ENCODE measurements at places on chromosomes 13 and 19.

DNA sequence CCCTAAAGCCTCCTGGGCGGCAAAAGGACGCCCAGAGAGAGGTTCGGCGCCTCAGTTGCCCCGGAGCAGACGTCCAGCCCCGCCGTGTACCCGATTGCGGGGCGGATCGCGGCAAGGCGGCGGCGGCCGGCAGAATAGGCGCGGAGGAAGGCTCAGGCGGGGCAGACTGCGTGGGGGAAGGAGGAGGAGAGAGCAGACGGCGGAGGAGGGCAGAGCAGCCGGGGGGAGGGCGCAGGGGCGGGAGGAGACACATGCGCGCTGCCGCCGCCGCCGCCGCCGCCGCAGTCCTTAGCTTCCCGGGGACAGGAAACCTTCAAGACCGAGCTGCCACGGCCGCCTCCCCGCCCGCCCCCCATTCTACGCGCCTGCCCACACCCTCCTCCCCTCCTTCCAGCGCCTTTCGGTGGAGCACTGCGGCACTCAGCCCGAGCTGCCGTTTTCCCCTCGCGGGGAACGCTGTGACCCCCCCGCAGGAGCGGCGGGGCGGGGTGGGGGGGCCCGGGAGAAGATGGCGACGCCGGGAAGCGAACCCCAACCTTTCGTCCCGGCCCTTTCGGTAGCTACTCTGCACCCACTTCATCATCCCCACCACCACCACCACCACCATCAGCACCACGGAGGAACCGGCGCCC is at the start of gene LRCH1:
Gene LRCH1, plus strand, starts transcription at position 282 of the 632 bp plus-strand sequence. Its CDS starts 227 bp downstream, at position 509.
- peak; percentile 64 for DNase-seq

- DNase-seq = no peak
Observed at GRCh38 chr13:97179501-97179900, 42.6 kb upstream of the MBNL2 start.

GRCh38 chr13:96041326-96042110 is 11.7 kb downstream of the UGGT2 start:
- DNase-seq = no peak

DNA sequence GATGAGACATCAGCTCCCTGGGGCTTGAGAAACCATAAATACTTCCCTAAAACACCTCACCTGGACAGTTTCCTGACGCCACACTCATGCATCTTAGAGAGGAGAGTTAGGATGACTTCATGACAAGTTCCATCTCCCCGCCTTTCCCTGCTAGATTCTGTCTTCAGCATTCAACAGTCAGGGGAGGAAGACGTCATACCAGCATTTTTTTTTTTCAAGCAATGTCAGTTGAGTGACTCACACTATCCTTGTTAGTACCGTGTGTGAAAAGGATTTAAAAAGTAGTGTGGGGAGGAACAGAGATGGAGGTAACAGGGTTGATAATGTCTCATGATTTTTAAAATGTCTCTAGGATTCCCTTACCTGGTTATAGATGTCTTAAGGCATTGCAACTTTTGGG is at the start of gene OR7D2:
Gene OR7D2, plus strand, starts transcription at position 79 of the 400 bp plus-strand sequence. CDS start 6,803 bp downstream, outside the sequence.
- no peak for DNase-seq

DNA sequence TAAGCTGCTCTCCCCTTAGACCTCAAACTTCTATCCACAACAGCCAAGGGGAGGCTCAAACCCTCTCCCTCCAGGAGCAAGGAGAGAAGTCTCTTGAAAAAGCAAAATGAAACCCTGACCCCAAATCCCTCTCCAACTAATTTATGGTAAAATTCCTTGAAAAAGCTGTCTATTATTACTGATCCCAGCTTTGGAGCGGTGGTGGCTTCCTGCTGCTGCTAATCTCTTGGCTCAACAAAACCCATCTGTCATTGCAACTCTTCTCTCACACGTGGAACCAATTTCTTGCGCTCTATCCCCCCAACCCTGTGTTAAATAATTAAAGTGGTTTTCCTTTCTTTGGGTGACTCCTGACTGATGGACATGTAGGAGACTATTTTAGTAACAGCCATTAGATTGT is 64.1 kb upstream of the OXGR1 start:
- no peak for DNase-seq

GRCh38 chr19:18297308-18297707 is 15.9 kb upstream of the JUND start:
- DNase-seq = no peak

- no peak for DNase-seq
Observed at GRCh38 chr19:39171479-39172465, 25.0 kb upstream of the NCCRP1 start.

- DNase-seq = no peak
Observed at GRCh38 chr19:5943045-5943444, 29.0 kb downstream of the CAPS start.

DNA sequence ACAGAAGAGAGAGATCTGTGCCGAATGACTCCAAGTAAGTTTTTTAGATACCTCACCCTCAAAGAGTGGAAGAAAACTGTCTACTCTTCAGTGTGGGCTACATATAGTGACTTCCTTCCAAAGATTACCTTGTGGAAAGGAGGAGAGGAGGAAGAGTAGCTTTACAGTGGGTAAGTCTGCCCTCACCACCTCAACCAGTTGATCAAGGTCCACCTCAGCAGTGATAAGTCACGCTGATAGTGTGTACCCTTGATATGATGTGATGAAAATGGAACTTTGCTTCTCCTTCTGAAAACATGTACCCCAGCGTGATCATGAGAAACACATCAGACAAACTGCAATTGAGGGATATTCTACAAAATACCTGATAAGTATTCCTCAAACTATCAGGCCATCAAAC is 20.6 kb downstream of the KLF5 start:
- DNase-seq = no peak

DNA sequence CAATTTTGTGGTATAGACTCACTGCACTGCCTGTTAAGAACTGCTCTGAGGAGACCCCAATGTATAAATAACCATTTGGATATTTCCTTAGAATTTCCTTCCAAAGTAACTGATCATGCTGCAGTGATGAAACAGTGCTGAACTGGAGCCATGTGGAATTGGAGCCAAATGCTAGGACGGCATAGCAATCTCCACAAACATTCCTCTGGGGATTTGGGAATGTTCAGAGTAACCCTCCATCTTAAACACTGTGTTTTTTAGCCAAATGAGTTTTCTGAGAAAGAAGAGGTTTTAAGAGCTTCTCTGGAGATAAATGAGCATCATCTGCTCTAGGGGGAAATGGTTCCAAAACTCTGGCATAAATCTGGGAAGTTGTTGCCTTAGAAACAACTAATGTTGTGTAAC is 98.2 kb downstream of the OLFM4 start:
- DNase-seq = no peak

GRCh38 chr13:98783856-98784478 is 31.5 kb upstream of the SLC15A1 start:
- DNase-seq = no peak

GRCh38 chr19:17499648-17500446 is 11.6 kb upstream of the PGLS start:
- no peak for DNase-seq

- DNase-seq = no peak
Observed at GRCh38 chr13:110989331-110989730, 74.5 kb upstream of the ANKRD10 start.

- no peak for DNase-seq
Observed at GRCh38 chr13:48158915-48159314, 64.0 kb upstream of the MED4 start.

DNA sequence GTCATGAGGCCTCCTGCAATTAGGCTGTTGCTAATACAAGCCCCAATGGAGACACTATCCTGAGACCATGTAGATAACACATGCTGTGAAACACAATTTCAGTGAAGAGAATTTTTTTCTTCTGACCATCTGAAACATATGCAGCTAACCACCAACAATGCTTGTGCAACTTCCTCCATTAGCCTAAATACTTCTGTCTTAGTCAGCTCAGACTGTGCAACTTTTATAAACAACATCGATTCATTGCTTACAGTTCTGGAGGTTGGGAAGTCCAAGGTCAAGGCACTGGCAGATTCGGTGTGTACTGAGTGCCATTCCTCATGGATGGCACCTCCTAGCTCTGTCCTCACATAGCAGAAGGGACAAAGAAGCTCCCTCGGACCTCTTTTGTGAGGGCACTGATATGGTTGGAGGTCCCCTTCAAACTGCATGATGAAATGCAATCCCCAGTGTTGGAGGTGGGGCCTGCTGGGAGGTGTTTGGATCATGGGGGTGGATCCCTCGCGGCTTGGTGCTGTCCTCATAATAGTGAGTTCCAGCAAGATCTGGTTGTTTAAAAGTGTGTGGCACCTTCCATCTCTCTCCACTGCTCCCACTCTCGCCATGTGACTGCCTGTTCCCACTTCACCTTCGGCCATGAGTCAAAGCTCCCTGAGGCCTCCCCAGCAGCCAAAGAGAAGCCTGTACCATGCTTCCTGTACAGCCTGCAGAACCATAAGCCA is 27.7 kb downstream of the STK24 start:
- DNase-seq = no peak

- DNase-seq = no peak
Observed at GRCh38 chr19:53945441-53945840, 17.3 kb upstream of the CACNG8 start.

- no peak for DNase-seq
Observed at GRCh38 chr13:80577926-80578670, 237.2 kb upstream of the SPRY2 start.

DNA sequence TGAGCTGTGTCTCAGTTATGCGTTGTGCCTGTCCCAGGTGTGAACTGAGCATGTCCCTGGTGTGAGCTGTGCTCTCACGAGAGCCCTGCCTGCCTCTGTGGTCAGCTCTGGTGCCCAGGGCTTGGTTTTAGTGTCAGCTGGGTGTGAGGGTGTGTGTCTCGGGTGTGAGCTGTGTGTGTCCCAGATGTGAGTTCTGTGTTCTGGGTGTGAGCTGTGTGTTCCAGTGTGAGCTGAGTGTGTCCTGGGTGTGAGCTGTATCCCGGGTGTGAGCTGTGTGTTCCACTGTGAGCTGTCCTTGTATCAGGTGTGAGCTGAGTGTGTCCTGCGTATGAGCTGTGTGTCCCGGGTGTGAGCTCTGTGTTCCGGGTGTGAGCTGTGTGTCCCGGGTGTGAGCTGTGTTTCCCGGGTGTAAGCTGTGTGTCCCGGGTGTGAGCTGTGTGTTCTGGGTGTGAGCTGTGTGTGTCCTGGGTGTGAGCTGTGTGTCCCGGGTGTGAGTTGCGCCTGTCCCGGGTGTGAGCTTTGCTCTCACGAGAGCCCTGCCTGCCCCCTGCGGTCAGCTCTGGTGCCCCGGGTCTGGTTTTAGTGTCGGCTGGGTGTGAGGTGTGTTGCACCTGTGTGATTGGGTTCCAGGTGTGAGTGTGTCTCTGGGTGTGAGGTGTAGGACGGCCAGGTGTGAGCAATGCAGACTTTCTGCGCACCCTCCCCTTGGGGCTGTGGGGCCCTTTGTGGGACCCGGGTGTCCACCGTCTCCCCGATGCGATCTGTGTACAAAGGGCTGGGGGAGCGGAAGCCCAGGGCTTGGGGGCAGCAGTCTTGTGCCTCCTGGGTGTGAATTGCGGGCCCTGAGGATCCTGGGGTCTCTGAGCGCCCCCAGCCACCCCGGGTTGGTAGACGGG is 7.1 kb upstream of the PEAK3 start:
- DNase-seq = no peak

DNA sequence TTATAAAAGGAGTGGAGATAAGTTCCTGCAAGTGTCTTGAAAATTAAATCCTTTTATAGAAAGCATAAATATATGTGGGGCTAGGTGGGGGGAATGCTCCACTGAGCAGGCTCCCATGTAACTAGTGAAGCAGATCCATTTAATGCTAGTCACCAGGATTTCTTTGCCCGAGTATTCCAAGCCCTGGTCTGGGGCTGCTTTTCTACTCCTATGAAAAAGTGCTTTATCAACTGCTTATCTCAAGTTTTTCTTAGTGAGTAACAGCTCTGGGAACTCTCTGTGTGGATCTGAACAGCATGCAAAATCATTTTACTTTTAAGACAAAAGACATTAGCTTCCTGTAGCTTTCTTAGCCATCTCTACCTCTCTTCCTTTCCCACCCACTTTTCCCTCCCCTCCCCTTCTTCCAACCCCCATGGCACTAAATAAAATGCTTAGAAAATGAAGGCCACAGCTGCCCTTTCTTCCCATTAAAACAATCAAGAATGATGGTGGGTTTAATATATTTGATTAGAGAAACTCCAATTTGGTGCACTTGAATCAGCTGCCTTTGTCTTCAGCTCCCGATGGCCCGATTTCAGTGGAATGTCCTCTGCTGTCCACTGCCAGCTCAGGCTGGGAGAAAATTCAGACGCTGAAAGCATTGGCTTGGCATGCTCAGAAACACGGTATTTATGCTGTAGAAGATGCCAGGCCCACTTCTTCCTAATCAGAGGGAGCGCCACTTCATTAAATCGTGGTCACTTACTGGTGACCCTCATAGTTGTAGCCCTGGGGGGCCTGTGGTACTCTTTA is 475.1 kb downstream of the FOXO1 start:
- DNase-seq = no peak

GRCh38 chr19:29499261-29499920 is 26.4 kb upstream of the VSTM2B start:
- DNase-seq = no peak

DNA sequence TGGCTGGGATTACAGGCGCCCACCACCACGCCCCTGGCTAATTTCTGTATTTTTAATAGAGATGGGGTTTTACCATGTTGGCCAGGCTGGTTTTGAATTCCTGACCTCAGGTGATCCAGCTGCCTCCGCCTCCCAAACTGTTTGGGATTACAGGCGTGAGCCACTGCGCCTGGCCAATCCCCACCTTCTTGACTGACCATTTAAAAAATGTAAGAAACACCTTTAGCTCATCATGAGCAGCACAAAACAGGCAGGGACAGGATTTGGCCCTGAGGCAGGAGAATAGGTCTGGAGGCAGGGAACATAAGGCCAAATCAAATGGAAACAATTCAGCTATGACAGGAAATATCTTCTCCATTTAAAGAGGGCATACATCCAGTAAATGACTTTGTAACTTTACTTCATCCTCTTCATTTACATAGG is 1.4 kb upstream of the MPV17L2 start:
- DNase-seq = no peak

Measured in activated CD4-positive, CD25-positive, alpha-beta regulatory T cell treated with anti-CD3 and anti-CD28 coated beads, Interleukin-2, amount 50 U/mL, for 16 hours (primary cell).